RKO (cell line): ENCODE measurements at places on chromosomes 2 and 18.

DNA sequence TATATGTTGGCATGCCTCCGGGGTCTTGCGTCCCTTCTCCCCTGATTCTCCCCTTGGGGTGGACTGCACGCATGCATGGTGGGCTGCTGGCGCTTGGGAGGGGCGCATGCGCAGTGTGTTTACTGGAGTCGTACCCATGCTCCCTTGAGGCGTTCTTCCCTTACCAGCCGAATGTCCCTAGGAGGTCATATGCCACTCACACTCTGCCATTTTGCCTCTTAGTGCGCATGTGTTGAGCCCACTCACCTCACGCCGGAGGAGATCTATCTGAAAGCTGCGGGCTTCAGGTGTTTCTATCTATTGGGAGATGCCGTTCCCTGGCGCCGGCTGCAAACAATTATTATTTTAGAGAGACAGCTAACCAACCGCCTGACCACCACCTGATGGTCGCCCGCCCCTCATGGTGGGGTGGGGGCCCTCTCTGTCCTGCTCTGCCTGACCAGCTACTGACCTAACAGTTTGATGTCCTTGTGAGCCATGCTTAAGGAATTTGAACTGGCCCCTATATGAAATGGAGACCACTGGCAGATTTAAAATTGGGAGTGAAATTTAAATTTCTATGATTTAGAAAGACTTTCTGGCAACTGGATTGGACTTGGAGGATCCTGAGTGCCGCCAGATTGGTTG, 179.6 kb downstream of the RNF144A start:
- no peak for DNase-seq

DNA sequence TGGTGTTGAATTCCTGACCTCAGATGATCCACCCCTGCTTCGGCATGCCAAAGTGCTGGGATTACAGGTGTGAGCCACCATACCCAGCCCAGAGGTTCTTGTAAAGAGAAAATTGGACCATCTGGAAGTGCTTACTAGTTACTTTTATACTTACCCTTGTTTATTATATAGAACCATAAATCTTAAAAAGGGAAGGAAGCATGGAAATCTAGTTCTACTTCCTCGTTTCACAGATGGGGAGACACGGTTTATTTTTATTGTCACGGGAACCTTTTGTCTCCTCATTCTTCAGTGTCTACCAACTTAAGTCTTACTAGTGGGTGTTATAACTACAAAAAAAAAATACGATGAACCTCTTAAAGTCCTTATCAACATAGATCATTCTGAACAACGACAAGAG, 45.8 kb upstream of the PDK1 start:
- no peak for DNase-seq

DNA sequence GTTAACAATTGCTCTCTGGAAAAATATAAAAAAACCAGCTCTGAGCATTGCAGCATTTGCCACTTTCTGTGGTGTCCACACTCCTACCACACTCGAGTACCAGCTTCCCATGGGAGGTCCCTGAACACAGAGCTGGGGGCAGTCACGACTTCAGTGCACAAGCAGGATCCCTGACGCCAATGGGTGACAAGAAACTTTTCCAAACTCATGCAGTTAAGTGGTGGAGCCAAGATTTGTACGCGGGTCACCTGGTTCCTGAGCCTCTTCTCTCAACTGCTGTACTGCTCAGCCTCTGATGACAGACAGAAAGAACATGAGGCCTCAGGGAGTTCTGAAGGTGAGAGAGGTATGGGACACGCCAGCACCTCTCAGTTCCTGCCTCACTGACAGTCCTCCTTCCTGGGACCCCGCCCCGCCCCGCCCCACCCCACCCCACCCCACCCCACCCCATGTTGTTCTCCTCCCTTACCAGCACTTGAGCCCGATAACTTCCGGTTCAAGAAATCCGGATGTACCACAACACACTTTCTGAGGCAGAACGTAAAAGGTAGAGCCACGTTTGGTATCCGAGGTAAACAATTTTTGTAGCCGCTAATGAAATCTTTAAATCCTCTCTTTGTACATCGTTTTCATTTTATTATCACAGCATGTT, 287.6 kb downstream of the MYCN start:
- no peak for DNase-seq

DNA sequence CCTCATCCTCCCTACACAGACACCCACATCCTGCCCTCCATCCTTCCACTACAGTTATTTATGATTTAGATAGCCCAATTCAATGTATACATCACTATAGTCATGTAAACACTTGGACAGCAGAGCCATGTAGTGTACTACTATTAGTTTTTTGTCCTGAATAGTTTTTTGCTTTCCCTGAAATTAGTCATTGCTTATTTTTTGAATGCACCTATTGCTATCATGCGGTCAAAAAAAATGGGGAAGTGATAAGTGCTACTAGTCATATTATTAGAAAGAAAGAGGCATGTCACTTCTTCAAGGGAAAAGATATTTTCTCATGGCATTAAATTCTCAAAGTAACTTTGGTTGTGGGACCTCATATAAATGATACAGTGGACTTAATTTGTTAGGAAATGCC, 6.8 kb upstream of the GREB1 start:
- no peak for DNase-seq

DNA sequence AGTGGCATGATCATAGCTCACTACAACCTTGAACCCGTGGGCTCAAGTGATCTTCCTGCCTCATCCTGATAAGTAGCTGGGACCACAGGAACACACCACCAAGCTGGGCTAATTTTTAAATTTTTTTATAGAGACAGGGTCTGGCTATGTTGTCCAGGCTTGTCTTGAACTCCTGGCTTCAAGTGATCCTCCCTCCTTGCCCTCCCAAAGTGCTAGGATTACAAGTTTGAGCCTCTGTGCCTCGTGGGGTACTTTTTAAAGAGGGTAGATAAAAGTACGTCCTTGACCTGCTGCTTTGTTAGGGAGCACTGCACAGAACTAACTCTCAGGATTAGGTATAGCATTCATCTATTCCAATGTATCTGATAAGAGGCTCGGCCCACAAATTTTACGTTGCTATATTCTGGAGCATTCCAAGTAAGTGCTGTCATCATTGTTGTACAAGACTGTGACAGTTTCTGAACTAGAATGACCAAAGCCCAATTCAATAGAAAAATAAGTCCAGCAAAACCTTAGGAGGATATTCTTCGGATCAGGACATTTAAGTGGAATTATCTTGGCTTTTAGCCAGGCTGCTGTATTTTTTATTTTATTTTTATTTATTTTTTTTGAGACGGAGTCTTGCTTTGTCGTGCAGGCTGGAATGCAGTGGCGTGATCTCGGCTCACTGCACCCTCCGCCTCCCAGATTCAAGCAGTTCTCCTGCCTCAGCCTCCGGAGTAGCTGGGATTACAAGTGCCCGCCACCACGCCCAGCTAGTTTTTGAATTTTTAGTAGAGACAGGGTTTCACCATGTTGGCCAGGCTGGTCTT, 4.1 kb downstream of the MTCL1 start:
- DNase-seq = no peak

GRCh38 chr2:24164416-24164973, 10.4 kb upstream of the FAM228A start:
- DNase-seq = peak; percentile 7

- no peak for DNase-seq
Observed at GRCh38 chr2:96913398-96914202, 43.7 kb upstream of the SEMA4C start.

GRCh38 chr2:102597788-102598187, 21.6 kb upstream of the SLC9A2 start:
- DNase-seq = no peak

GRCh38 chr2:102505290-102505689, 32.3 kb downstream of the SLC9A4 start:
- no peak for DNase-seq

GRCh38 chr2:26585100-26585499, 56.1 kb downstream of the CIB4 start:
- no peak for DNase-seq

GRCh38 chr18:45978084-45978483, 11.0 kb upstream of the EPG5 start:
- no peak for DNase-seq

DNA sequence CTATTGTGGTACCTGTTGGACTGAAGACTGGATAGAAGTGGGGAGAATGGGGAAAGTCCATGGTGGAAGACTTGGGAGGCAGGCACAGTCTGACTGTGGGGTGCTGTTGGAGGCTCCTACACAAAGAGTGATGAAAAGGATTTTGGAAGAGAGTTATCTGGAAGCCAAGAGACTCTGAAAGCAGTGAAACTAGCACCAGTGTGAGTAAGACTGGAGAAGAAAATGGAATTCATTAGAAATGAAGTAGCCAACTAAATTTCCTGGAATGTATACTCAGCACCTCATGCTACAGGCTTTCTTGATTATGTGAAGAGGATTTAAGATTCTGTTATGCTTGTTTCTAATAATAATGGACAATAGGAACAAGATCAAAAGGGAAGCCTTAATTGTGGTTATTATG, 27.7 kb downstream of the ELP2 start:
- DNase-seq = no peak

DNA sequence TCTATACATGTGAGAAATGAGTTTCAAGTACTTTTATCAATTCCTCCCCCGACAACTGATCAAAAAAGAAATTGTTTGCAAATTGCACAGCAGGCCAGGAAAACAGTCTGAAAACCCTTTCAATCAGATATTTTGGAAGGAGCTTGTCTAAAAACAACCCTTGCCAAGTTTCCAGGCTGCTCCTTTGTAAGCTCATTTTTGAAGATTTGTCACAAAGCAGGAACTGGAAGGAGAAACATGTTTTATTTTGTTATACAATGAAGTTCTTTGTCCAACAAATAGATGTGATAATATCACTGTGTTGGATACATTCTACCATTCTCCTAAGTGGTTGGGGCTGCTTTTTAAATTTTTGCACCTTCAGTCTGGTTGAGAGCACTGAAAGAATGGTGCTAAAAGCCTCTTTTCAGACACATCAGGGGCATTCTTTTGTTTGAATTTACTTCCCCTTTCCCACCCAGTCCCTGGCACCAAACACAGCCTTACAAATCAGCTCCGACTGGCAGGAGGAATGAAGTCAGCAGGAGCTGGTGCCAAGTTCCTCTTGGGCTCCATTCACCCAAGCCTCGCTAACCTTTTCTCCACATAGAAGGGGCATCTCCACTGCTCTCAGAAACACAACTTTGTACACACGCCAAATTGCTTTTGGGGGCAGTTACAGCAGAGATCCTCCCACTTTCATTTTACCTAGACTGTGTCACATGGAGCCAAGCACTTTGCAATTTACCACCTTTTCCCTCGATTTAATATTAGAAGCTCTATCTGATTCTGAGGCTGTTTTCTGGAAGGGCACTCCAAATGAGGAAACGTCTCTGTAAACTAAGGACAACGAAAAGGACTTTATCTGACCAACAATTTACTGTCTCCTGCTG, 88.0 kb downstream of the C1D start:
- no peak for DNase-seq

DNA sequence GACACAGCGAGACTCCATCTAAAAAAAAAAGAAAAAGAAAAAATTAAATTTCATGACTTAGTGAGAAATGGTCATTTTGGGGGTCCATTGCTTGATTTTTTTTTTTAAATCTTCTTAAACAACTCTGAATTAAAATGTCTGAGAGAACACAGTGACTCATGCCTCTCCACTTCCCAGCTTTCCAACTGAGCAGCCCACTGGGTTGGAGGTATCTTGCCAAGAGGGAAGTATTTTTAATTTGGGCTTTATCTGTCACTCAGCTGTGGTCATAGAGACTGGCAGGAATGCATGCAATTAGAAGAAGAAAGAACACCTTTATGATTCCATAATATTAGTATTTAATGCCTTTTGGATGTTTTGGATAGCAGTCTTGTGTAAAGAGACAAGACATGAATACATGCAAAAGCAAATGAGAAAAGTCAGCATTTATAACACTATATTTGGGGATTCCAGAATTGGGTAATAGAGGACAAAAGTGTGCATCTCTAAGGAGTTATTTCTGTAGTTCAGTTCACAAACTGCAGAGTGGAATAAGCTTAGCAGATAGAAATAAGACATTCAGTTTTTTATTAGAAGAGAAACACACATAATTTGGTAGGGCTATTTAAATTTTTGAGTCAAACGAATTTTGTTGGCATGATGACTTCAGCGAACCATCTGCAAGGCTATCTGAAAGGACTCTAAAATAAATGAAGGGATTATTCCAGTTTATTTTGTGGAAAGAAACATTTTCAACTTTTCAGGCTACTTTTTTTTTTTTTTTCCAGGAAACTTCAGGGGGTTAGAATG, 254.8 kb downstream of the TGIF1 start:
- DNase-seq = no peak

DNA sequence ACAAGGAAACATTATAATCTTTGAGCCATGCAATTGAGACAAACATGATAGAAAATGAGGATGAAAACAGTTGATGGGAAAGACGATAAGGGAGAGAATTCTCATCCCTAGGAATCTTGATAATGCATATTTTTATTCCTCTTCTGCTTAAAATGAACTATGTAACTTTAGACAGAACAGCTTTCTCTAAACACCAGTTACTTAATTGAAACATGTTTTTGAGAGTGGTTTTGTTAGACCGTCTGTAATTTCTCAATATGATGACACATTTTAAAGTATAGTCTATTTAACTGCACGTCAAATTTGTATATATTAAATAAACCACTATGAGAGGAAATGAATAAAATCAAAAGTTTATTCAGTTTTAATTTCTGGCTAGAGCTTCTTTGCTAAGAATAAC, 1453.9 kb upstream of the NXPH2 start:
- DNase-seq = no peak

DNA sequence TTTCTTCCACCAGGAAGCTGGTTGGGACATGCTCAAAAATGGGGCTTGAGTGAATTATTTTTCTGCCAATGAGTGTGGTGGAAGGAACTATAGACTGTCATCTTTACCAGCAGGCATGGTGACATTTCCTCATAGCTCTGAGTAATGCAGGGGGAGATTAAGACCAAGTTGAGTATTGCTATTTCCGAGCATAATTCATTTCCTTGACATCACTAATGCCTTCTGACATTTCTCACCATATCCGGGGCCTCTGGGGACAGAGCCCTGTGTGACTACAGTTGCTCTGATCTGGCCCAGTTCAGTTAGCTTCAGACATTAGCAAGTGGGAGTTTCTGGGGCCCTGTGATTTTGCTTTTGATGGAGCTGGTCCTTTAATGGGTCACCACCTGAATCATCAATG, 410.4 kb downstream of the MEIS1 start:
- DNase-seq = no peak

- DNase-seq = no peak
Observed at GRCh38 chr2:175535631-175536030, 354.1 kb upstream of the ATP5MC3 start.
